PC-3 (cell line): ENCODE measurements at places on chromosomes 6 and 20. TPM values are rescaled to one million over a fixed set of nuclear protein-coding genes. Genes with fewer than 3 reads are reported as not detected.

DNA sequence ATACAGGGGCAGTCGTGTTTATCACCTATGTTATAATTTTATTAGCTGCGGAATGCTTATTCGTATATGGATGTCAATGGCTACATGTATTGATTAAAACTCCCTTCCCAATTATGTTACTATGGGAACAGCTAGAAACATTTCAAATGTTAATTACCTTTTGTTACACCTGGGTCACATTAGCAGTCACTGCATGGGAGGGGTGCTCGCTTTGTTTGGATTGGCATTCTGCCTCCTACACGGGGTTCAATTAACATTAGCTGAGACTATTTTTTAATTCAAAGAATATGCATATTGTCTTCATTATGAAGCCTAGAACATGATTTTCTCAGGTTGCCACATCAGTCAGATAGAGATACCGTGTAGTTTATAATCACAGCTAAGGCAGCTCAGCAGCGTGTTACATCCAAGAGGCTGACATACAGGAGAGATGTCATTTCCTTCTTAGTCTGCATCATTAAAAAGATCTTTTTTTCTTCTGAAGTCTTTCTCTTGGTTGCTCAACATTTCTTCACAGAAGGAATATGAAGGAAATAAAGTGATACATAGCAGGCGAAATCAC lies 76.2 kb upstream of the RPS6KA2 start:
- H3K27me3 ChIP-seq = no peaks in the 10 kb centered on the region
- 0 out of 2 replicates have a peak, but pooled peaks cover 9% of the 10 kb centered on the region for H3K4me1 ChIP-seq
- no peak overlapping the region for H3K4me3 ChIP-seq
- H3K27ac ChIP-seq = no peak overlapping the region
- H3K36me3 ChIP-seq = no peaks in the 10 kb centered on the region

DNA sequence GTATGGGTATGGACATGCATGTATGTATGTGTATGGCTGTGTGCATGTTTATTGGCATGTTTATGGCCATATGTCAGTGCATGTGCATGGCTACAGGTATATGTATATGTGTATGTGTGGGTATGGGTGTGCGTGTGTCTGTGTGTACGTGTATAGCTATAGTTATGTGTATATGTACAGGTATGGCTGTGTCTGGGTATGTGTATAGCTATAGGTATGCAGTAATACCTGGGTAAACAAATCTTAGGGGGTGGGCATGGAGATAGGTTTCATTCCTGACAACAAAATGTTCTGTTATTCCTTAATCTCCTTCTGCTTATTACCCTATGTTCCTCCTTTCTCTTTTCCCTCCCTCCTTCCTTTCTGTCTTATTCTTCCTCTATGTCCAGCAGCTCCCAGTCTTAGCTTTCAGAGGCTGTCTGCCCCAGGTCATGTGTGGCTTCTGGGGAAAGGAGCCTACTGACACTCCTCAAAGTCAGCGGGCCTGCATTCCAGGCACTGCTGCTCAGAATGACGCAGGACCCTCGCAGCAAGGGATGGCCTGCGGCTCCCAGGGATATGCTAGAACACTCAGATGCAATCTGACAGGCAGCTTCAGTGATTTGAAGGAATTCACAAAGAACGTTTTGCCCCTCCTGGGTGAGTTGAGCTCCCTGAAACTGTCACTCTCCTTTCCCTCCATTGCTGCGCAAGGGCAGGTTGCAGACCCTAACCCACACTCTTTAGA lies 139.3 kb upstream of the PHACTR1 start:
- no peak overlapping the region for H3K4me3 ChIP-seq
- no peaks in the 10 kb centered on the region for H3K27me3 ChIP-seq
- H3K4me1 ChIP-seq = peaks cover 49% of the 10 kb centered on the region
- no peak overlapping the region for H3K27ac ChIP-seq

GRCh38 chr20:25046736-25047666 lies 10.9 kb downstream of the ACSS1 start:
- H3K4me3 ChIP-seq = no peak overlapping the region
- no peak for DNase-seq
- H3K36me3 ChIP-seq = no peaks in the 10 kb centered on the region
- H3K27ac ChIP-seq = no peak overlapping the region
- H3K4me1 ChIP-seq = no peaks in the 10 kb centered on the region

GRCh38 chr6:42162384-42162783 lies 10.8 kb upstream of the GUCA1A start:
- no peak for DNase-seq
- peaks cover 8% of the 10 kb centered on the region for H3K4me1 ChIP-seq
- H3K36me3 ChIP-seq = no peaks in the 10 kb centered on the region
- no peak overlapping the region for H3K4me3 ChIP-seq
- no peaks in the 10 kb centered on the region for H3K27me3 ChIP-seq

The HLA-DOB gene
- 0.29 and 0.63 TPM in 2 replicates for total RNA-seq

The CCN6 gene
- total RNA-seq = not detected in 2 replicates

The TRIM15 gene
- not detected in 2 replicates for total RNA-seq
